ENCODE measurements at places on chromosomes 6 and 20.

GRCh38 chr20:22687676-22688349, 103.4 kb upstream of the FOXA2 start:
- DNase-seq: no peak

- no peak for DNase-seq
Observed at GRCh38 chr20:40754339-40754943, 65.4 kb upstream of the MAFB start.

GRCh38 chr6:110095101-110095500, 84.4 kb downstream of the WASF1 start:
- no peak for DNase-seq

DNA sequence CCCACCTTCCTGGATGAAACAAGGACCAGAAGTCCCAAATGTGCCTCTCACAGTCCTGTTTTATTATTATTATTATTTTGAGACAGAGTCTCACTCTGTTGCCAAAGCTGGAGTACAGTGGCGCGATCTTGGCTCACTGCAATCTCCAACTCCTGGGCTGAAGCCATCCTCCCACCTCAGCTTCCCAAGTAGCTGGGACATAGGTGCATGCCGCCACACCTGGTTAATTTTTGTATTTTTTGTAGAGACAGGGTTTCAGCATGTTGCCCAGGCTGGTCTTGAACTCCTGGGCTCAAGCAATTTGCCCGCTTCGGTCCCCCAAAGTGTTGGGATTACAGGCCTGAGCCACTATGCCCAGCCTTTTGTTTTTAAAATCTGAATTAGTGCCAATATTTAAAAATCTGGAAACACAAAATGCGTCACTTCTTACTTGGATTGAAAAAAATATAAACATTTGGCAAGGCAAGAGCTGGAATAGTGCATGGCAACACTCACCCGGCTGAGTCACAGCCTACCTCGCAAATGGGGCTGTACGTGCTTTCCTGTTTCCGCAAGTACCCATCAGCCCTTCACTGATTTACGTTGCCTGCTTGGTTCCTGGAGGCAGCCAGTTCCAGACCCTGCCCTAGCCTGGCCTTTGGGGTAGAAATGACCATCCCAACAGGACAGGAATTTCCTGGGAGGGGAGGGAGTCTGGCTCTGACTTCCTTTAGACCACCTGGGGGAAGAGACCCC, 6.3 kb downstream of the SDCBP2 start:
- DNase-seq: no peak

- no peak for DNase-seq
Observed at GRCh38 chr6:37137201-37138090, 32.5 kb upstream of the PIM1 start.

DNA sequence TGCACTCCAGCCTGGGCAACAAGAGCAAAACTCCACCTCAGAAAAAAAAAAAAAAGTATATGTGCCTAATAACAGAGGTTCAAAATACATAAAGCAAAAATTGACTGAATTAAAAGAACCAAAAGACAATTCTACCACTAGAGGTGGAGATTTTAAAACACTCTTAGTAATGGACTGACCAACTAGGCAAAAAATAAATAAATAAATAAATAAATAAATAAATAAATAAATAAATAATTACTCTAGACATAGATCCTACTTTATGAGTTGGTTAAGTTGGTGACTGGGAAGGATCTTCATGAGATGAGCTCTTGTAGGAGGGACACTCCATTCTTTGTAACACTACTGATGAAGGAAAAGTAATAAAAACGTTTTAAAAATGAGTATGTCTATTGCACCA, 113.9 kb downstream of the SGK1 start:
- no peak for DNase-seq
